Activated CD4-positive, alpha-beta T cell treated with anti-CD3 and anti-CD28 coated beads, Interleukin-2, amount 50 U/mL, for 48 hours (primary cell): ENCODE measurements at places on chromosomes 3 and 15.

GRCh38 chr3:151775314-151776258 is 38.3 kb upstream of the AADAC start:
- no peak for DNase-seq

GRCh38 chr15:26066896-26067295 is 203.8 kb upstream of the ATP10A start:
- DNase-seq = no peak

DNA sequence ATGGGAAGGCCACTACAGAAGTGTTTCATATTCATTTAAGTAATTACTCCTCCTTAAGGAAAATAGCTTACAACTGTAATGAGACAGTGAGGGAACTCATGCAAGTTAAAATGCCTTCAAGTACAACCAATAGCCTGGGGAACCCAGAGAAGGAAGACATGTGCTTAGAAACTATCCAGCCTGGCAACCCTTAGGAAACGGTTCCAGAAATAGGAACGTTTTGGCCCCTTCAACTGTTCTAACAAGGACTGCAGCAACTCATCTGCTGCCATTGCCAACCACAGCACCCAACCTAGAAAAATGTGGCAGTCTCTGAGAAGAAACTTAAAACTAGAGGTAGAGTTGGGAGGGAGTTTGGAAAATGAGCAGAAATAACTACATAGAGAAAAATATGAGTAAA is 147.5 kb upstream of the STRIT1 start:
- DNase-seq = no peak

DNA sequence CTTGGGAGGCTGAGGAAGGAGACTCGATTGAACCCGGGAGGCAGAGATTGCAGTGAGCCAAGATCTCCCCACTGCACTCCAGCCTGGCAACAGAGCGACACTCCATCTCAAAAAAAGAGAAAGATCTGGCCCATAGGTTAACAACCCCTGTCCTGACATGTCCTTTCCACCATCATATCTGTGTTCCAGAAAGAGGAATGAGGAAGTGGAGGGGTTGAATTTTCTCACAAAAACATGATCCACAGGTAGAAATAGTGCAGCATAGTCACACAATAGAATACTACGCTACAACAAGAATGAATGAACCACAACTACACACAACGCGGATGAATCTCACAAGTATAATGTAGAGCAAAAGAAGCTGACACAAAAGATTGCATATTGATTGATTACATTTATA is 4.7 kb upstream of the SLC51B start:
- DNase-seq = no peak

GRCh38 chr3:106765342-106765741 is 611.9 kb upstream of the CCDC54 start:
- no peak for DNase-seq

- no peak for DNase-seq
Observed at GRCh38 chr3:37097776-37098175, 76.6 kb downstream of the LRRFIP2 start.

- DNase-seq = no peak
Observed at GRCh38 chr3:134239538-134239937, 11.1 kb downstream of the RYK start.
